Activated CD8-positive, alpha-beta memory T cell treated with anti-CD3 and anti-CD28 coated beads for 48 hours (primary cell): ENCODE measurements at places on chromosomes 7 and 10.

DNA sequence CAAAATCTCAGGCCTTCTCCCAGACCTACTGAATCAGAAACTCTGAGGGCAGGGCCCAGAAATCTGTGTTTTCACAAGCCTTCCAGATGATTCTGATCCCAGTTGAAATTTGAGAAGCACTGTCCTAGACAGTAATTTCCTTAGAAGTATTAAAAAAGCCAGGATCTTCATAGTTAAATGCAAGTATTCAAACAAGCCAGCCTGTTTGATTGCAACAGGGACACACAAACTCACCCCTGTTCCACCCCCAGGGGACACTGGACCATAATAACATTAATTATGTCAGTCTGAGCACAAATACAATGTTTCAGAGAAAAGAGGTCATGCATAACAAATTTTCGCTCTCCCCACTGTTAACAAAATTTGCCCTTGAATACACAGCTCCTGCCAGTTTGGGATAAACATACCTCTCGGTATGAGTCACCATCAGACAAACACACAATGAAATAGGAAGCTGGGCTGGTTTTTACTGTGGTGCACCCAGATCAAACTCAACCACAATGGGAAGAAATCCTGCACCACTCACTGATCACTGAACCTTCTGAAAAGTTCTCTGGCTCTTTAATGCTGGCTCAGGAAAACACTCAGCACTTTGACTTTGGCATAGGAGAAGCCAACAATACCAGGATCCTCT, 34.3 kb downstream of the ABLIM1 start:
- no peak for DNase-seq

DNA sequence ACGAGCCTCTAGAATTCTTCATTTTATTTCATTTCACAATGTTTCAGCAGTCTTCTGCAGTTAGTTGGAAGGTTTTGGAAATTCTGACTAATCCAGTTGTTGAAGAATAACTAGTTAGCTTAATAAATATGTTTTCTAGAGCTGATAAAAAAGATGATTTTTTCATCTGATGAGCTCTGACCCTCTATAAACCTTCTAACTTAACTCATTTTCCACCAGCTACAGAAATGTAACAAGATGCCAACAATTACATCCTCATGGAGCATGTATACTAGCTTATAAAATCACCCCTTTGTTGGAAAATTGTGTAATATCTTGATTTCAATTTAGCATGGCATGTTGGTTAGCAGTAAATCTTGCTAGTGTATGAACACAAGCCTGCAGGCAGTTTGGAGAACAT, 33.1 kb downstream of the KAT6B start:
- no peak for DNase-seq

DNA sequence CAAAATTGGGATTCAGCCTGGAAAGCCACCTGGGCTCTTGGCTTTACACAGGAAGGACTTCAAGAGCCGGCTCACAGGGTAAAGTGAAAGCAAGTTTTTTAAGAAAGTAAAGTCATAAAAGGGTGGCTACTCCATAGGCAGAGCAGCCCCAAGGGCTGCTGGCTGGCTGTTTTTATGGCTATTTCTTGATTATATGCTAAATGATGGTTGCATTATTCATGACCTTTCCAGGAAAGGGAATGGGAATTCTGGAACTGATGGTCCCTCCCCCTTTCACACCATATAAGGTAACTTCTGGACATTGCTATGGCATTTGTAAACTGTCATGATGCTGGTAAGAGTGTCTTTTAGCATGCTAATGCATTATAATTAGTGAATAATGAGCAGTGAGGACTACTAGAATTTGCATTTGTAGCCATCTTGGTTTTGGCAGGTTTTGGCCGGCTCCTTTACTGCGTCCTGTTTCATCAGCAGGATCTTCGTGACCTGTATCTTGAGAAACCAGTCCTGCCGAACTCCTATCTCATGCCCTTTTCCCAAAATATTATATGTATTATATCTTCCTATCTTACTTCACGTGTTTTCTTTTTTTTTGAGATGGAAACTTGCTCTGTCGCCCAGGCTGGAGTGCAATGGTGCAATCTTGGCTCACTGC, 80.5 kb downstream of the HECW1 start:
- DNase-seq: no peak

DNA sequence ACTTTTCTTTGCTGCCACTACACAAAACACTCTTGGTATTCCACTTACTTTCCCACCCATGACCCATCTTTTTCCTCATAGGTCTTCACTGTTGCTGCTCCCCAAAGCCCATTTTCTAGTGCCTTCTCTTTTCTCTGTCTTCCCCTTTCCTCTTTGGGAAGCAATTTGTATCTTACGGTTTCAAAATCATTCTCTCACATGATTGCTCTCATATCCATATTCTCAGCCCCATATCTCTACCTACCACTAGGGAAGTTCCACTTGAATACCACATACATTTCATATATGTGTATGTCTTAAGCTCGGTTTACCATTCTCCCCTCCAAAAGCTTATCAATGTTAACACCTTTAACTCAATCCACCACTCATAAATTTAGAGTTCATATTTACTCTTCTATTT, 3.2 kb upstream of the UBE2D1 start:
- no peak for DNase-seq

GRCh38 chr10:3801558-3802192, 16.7 kb upstream of the KLF6 start:
- DNase-seq: no peak

DNA sequence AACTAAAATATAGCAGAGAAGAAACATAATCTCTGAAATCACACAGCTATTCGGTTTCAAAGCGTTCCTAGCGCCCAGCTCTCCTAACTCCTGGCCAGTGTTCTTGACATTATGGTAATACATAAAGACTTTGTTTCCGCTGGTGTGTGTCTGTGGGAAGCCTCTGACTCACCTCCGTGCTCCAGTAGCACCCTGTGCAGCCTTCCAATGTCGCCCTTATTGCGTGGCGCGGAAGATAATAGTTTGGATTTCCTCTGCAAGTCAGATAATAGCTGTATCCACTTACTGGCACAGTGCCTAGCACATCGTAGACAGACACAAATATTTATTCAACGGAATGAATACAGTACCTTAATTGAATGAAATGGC, 570 bp downstream of the BMS1 start:
- DNase-seq: no peak

GRCh38 chr10:71134732-71135211, 77.6 kb upstream of the UNC5B start:
- DNase-seq: no peak

DNA sequence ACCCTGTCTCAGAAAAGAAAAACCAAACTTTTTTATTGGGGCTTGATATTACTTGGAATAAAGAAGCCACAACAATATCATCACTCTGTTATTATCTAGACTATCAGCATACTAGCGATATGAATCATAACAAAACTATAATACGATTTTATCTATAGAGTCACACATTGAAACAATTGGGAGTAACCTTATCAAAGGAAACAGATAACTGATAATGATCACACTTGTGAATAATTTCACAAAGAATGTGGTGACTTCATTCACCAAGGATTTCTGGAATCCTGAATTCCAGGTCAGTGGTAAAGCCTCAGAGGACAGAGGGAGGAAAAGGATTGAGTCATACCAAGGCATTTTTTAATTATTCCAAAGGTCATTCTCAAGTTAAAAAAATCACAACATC, 32.1 kb upstream of the NMT2 start:
- no peak for DNase-seq

DNA sequence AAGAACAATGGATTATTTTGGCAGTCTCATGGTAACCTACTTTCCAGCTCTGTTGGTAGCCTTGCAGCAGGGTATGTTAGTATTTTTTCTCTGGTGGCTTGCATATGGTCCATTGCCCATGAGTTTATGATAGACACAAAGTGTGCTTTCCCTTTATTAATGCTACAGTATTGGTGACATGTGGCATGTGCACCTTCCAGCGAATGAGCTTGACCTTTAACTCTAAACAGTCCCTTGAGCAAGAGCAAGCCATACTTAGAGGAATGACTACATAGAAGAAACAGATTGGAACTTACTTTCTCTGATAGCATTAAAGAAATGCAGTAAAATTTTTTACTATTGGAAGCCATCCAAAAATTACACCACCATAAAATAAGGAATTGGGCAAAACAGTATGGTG, 73.9 kb downstream of the VTI1A start:
- DNase-seq: no peak

DNA sequence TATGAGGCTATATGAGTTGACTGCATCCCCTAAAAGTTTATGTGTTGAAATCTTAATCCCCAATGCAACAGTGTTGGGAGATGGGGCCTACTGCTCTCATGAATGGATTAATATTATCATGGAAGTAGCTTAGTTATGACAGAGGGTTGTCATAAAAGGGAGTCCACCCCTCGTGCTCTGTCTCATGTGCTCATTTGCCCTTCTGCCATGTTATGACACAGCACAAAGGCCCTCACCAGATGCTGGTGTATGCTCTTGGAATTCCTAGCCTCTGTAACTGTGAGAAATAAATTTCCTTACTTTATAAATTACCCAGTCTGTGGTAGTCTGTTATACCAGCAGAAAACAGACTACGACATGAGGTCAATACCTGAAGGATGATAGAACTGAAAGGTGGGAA, 17.6 kb upstream of the PANK1 start:
- no peak for DNase-seq

- DNase-seq: no peak
These were observed 73.8 kb downstream of the DIP2C start for GRCh38 chr10:615583-616152.

- no peak for DNase-seq
These were observed 6.2 kb upstream of the CUL2 start for GRCh38 chr10:35096312-35096711.

GRCh38 chr7:36562121-36562520, 162.2 kb downstream of the AOAH start:
- DNase-seq: no peak

DNA sequence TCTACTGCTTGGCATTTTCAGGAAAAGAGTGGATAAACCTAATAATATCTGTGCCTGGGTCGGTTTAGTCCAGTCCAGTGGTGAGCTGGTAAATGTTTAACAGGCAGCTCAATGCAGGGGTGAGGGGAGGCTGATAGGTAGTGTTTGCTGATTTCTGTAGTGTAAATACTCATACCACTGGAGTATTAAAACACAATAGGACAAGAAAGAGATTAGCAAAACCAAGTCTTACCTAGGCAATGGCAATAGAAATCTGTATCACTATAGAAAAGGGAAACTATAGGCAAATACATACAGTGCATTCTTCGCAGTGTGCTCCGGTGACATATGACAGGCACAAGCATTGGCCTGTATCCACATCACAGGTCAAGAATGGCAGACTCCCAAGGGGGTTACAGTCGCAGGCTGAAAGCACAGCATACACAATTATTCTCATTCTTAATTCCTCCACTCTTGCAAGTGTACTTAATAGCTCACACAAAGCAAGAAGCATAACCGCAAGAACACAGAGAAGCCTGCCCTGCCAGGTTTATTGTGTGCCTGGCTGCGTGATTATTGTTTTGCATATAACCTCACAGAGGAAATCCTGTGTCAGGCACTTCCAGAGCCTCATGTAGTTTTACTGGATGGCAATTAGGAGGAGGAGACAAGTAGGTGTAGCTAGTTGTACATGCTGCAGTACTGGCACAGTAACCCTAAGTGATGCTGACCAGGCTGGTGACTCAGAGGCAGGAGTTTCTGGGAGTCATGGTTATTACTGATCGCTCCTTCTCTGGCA, 35.0 kb downstream of the LAMB4 start:
- no peak for DNase-seq

DNA sequence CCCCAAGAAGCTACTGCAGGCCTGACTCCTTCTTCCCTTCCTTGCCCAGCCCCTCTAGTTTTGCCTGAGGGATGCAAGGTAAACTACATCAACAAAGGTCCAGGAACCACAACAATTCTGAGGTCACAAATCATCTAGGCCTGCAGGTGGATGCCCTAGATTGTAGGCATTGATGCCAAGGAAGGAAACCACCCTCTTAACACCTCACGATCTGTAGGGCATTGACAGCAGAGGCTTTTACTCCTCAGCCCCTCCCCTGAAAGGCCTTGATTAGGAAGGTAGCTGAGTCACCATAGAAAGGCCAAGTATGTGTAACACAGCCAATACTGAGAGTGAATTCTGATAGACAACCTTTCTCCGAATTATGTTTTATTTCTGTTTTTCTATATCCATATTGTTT, 46.7 kb upstream of the FAM3C start:
- DNase-seq: no peak

DNA sequence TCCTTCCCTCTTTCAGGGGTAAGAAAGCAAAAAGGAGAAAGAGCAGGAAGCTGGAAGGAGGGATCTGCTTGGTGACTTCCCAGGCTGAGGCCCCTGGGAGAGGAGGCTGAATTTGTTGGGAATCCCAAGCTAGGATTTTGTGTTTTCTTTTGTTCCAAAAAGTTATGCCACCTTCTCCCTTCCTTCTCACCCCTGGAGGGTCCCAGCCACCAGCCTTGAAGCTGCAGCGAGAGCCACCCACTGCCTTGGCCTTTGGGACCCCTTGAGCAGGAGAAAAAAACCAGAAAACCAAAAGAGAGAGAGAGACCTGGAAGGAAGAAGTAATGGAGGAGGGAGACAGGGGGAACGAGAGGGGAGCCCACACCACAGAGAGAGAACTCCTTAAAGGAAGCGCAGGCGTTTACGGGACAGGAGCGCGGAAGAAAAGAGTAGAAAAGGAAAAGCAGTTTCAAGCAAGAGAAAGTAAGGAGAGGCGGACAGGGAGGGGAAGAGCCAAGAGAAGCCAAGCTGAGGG, 7.2 kb downstream of the VAX1 start:
- no peak for DNase-seq

DNA sequence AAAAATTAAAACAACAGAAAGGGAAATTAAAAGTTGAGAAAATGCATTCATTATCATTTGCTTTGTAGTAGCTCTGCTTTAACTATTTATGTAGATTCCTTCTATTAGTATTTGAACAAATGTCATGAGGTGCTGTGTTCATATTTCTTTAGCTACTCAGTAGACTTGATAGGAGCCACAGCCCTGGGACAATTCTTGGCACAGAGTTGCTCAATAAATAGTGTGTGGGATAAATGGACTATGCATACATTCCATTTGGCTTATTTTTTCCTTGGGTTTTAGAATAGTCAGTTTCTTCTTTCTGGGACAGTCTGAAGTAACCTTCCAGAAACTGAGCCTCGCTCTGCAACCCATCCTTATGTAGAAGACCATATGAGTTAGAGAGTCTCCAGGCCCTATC, 13.4 kb downstream of the RPP30 start:
- DNase-seq: no peak

GRCh38 chr7:132757783-132758182, 181.5 kb upstream of the PLXNA4 start:
- DNase-seq: no peak

DNA sequence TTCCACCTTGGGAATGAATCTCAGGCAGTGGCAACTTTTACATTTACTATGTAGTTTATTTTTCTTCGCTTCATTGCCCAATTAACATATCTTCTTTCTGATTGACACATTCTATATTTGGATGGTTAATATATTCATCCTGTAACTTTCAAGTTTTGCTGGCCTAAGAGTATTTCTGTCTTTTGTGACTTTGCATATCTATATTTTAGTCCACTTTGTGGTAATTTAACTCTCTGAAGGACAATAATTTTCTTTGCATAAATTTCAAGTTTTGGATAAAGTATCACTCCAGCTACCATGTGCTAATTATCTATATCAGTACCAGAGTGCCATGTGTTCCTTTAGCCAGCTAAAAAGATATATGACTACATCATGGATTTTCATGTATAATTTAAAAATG, 151.5 kb upstream of the KAT6B start:
- no peak for DNase-seq
